ENCODE measurements at places on chromosomes 7 and 10.

- DNase-seq = peak; percentile 22
Measured at GRCh38 chr10:89217057-89217990, 10.2 kb upstream of the CH25H start.

DNA sequence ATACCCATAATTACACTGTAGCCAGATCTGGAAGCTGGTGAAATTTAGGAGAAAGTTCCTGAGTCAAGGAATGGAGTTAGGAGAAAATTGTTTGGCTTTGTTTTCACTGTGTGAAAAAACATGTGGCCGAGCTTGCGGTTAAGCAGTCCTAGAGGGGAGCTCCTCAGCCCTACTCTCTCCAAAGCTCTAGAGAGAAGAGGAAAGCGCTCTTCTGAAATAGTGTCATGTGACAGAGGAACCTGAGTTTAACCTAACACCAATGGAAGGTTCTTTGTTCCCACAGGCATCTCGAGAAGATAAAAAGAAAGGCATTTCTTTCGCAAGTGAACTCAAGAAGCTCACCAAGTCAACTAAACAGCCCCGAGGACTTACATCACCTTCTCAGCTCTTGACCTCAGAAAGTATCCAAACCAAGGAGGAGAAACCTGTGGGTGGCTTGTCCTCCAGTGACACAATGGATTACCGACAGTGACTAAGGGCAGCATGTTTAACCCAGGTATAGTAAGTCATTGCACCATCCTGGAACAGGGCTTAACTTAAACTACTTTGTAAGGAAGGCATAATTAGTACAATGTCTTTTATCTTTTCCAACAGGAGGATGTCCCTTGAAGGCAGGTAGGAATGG lies 38.0 kb downstream of the NOC3L start:
- no peak for DNase-seq

GRCh38 chr10:113875212-113875611 lies 20.8 kb downstream of the NHLRC2 start:
- no peak for DNase-seq

GRCh38 chr10:116450861-116451260 lies 23.2 kb downstream of the PNLIPRP3 start:
- no peak for DNase-seq

GRCh38 chr7:7018290-7018689 lies 164.1 kb upstream of the C1GALT1 start:
- DNase-seq = no peak
